ENCODE measurements at places on chromosomes 2 and 18.

DNA sequence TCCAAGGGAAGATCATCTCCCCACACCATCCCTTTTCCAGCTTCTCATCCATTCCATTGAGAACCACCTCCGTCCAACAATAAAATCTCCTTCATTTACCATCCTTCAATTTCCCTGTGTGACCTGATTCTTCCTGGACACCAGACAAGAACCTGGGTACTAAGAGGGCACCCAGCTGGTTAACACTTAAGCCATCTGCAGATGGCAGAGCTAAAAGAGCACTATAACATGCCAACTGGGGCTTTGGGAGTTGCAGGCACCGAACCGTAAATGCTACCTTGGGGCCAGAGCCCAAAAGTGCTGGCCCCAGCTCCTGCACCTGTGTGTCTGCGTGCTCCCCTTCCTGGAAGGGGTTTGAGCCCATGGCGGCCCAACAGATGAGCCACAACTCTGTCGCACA lies 655.0 kb downstream of the LRP1B start:
- DNase-seq, result no peak

- no peak for DNase-seq
These were observed 419.1 kb upstream of the DSEL start for GRCh38 chr18:67935638-67936037.

DNA sequence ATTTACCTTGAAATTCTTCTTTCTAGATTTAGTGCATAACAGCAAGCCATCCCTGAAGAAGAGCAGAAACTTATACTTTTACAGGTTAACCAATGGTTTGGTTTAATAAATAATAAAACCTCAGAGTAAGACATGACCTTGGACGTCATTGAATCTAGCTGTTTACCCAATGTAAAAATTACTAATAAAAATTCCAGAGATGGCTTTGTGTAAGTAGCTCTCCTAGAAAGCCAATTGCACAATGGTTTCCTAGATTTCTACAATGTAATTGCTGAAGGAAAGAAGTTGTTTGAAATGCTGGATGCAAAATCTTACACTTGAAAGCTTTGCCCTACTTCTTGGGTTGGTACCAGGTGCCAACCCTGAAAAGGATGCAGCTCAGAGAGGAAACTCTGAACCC lies 1.5 kb downstream of the XDH start:
- no peak for DNase-seq

- no peak for DNase-seq
These were observed 65.4 kb downstream of the INPP5D start for GRCh38 chr2:233125455-233126065.

DNA sequence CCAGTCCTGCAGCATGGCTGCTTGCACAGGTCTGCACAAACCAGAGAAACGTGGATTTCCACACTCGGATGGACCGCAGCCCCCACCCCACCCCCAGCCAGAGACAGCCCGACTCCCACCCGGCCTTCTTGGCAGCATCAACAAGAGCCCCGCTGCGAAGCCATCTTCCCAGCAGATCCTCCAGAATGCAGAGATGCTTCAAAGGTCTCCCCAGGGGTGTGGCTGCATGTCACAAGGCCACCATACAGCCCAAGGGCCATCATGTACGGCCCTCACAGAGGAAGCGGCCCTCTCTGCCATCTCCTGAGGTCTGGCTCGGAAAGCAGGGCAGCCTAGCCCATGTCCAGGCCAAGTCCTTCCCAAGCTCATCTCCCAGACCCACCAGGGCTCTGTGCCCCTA lies 11.5 kb downstream of the DNMT3A start:
- DNase-seq, result no peak

GRCh38 chr2:148982282-148982681 lies 56.2 kb upstream of the LYPD6B start:
- peak; percentile 3 for DNase-seq

DNA sequence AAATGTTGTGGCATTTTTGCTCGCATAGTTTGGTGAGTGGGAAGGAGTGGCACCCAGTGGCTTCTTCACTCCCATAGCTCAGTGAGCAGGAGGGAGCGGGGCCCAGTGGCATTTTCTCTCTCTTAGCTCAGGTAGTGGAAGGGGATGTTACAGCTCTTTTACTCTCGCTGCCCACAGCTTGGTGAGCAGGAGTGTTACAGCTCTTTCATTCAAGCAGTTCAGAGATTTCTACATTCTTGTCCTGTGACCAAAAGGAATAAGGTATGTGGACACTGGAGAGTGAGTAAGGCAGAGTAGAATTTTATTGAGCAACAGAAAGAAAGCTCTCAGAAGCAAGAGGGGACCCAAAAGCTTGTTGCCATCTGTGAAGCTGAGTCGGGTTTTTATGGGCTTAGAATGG lies 192.4 kb downstream of the SPAG16 start:
- DNase-seq, result no peak

GRCh38 chr18:45993438-45993837 lies 26.3 kb upstream of the EPG5 start:
- DNase-seq, result no peak

GRCh38 chr2:227870710-227871374 lies 589 bp upstream of the DAW1 start:
- no peak for DNase-seq

GRCh38 chr18:54229421-54230059 lies 5.1 kb upstream of the MBD2 start:
- no peak for DNase-seq

GRCh38 chr2:101431486-101431885 lies 43.4 kb downstream of the RFX8 start:
- DNase-seq, result no peak

DNA sequence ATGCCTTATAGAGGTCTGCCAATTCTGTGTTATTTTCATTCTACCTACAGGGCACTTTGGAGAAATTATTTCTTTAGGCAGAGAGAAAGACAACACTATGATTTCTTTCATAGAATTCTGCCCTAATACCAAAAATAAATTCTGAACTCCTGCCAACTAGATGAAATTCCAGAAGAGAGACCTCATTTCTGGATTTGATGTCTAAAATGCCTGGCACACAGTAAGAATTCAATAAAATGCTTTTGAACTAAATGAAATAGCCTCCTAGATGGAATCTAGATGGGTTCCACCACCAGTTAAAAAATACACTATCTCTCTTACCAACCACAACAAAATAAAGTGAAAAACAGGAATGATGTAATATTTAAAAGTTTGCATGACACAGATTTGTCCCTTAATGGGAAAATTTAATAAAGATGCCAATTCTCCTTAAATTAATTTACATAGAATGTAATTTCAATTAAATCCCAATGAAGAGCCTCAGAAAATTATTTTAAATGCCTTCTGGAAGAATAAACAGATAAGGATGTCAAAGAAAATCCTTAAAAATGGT lies 75.0 kb downstream of the OSBPL1A start:
- no peak for DNase-seq

DNA sequence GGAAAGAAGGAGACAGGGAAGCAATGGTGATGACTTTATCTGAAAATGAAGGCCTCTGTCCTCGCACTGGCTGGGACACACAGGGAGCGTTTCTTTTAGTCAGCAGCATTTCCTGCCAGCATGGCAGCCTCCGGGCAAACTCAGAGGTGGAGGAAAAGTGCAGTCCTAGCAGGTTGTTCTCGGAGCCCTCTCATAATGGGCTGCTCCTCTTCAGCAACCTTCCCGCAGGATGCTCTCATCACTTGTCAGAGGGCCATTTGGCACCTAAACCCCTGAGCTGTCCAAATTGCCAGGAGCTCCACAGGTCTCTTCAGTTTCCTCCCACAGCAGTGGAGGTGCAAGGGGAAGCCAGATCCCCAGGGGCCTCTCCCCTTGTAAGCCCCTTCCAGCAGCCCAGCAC lies 6.2 kb downstream of the STK39 start:
- no peak for DNase-seq

DNA sequence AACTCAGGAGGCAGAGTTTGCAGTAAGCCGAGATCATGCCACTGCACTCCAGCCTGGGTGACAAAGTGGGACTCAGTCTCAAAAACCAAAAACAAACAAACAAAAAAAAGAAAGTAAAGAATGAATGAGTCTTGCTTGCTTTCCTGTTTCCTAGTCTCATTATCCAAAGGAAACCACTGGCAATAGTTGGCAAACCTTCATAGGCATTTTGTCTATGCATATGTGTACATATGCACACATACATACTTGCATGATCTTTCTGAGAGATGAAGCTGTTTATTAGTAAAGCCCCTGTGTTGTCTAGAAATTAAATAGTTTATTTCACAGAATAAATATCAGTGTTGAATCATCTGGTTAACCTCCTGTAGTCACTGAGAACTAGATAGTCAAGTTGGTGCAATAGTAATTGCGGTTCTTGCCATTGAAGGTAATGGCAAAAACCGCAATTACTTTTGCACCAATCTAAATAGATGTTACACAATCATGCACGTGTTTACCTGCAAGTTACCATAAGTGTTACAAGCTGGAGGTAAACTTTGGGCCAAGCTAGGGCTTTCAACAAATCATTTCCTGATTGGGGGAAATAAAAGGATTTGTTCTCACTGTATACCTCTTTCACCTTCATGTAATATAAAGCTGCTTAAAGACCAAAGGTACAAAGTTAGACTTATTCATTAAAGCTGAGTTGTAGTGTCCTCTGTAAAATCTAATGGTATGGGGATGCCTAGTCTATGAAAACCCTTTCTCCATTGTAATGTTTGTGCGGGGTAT lies 24.7 kb downstream of the SLC20A1 start:
- no peak for DNase-seq

DNA sequence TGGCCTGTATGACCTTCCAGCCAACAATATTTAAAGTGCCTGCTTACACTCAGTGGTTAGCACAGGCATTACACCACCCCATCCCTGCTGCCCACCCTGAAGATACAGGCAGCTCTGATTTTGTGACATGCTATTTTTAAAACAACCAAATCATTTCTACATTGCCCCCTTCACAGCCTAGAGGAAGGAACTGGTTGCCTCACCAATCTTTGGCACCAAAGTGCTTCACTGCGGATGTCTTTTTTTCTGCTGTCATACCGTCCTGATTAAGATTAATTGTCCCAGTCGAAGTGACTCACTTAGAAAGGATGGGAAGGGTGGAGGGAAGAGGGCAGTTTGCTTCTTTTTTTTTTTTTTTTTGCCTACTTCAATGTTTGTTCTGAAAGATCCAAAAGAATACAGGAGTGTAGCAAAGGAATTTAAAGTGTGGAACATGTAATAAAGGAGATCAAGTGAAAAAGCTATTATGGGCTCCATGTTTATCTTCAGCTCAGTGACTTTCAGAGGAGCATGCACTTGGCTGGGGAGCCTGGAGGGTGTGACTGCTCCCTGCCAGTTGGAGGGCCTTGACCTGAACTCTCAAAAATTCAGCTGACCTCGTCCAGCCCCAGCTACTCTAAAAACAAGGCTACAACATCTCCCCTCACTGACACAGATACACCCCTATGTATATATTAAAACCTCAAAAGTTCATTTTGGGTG lies 501.1 kb upstream of the TNP1 start:
- no peak for DNase-seq

DNA sequence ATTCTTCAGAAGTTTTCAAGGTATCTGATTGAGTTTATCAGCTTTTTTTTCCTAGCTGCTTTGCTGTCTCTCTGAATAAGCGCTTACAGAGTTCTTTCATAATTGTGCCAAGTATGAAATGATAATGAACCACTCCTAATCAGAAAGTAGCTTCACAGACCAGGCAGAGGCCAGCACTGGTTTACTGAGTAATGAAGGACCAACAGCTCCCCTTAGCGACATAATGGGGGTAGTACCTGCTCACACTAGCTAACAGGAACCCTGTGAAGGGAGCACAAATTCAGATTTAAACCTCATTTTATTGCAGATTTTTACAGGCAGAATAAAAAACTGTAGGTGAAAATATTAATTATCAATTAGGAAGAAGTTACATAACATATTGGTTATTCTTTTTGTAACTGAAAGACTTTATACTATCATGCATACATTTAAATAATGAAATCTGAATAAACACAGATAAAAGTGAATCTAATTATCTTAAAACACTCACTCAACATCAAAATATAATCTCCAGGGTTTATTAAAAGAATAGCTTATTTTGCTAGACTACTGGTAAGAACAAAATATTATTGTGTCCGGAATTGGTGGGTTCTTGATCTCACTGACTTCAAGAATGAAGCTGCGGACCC lies 53.7 kb upstream of the LRRC30 start:
- DNase-seq, result no peak

DNA sequence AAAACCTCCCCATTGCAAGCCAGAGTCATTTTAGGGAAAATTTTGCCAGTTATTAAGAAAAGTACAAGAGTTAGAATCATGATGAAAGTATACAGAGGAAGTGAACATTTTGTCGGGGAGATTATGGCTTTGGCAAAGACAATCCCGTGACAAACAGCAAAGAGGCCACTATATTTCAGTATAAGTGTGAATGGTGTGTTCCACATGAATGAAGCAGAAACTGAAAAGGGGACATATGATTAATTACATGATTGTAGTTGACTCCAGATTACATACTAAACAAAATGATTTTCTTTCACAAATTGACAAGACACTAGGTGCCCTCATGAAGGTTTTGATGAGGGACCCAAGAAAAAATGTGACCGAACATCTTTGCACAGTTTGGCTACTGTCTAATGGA lies 42.0 kb downstream of the SP140 start:
- no peak for DNase-seq

DNA sequence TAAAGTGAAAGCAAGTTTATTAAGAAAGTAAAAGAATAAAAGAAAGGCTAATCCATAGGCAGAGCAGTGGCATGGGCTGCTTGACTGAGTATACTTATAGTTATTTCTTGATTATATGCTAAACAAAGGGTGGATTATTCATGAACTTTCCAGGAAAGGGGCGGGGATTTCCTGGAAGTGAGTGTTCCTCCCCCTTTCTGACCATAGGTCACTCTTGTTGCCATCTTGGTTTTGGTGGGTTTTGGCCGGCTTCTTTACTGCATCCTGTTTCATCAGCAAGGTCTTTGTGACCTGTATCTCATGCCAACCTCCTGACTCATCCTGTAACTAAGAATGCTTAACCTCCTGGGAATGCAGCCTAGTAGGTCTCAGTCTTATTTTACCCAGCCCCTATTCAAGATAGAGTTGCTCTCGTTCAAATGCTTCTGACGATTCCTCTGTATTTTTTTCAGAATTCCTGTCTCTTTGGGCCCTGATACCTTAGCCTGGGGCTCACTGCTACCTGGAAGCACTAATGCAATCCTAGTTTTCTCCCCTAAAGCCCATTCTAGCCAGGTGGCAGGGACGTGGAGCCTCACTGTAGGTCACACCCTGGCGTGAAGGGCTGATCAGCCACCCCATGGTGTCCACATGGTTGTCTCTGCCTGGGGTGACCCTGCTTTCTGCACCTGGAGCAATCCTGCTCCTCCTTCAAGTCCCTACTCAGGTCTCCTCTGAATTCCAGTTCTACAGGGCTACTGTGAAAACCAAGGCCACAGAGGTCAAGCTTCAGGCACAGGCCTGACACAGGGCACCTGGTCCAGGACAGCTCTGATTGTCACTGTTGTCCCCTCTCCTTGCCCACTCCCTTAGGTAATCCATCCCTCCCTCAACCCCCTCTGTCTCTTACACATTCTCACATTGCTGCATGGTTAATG lies 6.0 kb upstream of the SLC35F6 start:
- DNase-seq, result no peak

DNA sequence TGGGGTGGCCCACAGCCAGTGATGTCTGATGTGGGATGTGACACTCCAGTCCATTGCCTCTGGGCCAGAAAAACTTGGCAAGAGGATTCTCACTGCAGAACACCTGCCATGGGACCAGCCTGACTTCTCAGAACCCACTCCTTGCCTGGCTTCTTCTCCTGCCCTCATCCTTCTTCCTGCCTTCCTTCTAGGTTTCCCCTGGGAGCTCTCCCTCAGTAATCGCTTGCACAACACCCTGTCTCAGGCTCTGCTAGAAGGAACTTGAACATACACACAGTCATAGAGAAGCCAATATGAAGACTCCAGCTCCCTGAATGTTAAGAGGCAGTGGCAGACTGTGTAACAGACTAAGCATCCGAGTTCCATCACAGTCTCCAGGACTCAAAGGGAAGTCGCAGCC lies 4.3 kb upstream of the COL6A3 start:
- no peak for DNase-seq

GRCh38 chr2:156399224-156399949 lies 36.8 kb upstream of the GPD2 start:
- no peak for DNase-seq

Data from NCI-H524 treated with DMSO at 0.1 percent for 48 hours (cell line).